Hematopoietic multipotent progenitor cell treated with erythropoietin and hydrocortisone succinate and interleukin-3 and kit ligand, for 6 days (in vitro differentiated cells): ENCODE measurements at places on chromosomes 5 and 9.

- DNase-seq, result no peak
Measured at GRCh38 chr5:166992874-166993722, 1298.3 kb upstream of the WWC1 start.

- peak; percentile 8 for DNase-seq
Measured at GRCh38 chr9:20989923-20990341, 41.5 kb downstream of the HACD4 start.

- DNase-seq, result no peak
Measured at GRCh38 chr5:176875783-176876505, 23.2 kb downstream of the HK3 start.

GRCh38 chr5:34899066-34899465 is 16.2 kb downstream of the RAD1 start:
- no peak for DNase-seq

DNA sequence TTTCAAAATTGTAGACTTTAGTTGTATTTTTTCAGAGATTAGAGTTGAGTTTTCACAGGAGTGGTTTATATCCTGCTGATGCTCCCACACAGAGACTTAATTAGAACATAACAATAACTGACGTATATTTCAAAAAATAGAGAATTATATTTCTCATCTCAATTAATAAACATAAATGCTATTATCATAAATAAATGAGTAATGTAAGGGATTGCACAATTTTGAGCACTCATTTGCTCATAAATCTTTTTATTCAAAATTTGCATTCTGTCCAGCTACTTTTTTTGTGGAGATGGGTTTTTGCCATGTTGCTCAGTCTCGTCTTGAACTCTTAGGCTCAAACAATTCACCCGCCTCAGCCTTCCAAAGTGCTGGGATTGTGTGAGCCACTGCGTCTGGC is 515.7 kb upstream of the RORB start:
- no peak for DNase-seq

GRCh38 chr5:141637123-141637766 is 448 bp downstream of the RELL2 start:
- peak; percentile 57 for DNase-seq

DNA sequence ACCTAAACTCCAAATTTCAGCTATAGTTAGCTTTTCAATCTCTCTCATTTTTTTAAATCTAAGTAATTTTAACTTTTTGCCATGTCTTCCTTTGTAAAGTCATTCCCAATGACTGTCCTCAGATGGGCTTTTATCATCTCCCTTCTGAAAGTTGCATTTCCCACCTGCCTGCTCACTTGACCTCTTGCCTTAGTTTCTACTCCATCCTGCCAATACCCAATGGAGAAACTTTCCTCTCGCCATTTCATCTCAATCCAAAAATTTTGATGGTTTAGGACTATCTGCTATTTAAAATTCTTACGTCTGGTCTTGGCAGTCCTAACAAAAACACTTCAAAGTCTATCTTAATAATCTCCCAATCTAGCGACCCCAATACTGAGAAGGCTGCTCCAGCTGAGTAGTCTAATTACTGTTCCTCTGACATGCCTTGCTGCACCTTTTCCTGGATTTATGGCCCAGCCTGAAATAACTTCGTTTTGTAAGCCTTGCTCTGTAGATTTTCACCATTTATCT is 231.3 kb downstream of the PRR16 start:
- no peak for DNase-seq

DNA sequence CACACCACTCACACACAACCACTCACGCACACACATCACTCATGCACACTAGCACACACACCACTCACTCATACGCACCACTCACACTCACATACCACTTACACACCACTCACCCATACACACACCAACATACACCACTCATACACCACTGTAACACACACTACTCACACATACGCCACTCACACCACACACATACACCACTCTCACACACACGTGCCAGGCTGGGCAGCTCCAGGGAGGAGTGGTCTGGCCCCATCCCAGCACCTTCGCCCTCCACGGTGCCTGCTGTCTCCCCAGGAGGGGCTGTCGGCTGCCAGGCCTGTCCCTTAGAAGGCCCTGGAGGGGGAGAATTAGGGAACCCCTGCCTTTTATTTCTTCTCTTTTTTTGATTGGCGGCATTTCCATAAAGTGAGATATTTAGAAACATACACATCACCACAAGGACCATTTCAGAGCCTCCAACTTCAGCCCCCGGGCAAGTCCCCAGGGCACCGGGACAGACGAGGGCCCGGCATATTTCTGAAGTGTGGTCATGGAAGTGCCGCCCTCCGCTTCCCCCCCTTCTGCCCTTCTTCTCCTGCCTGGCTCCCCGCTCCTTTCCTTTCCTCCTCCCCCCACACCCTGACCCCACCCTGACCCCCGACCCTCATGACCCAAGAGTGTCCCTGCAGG is 6.3 kb upstream of the ASB6 start:
- no peak for DNase-seq

DNA sequence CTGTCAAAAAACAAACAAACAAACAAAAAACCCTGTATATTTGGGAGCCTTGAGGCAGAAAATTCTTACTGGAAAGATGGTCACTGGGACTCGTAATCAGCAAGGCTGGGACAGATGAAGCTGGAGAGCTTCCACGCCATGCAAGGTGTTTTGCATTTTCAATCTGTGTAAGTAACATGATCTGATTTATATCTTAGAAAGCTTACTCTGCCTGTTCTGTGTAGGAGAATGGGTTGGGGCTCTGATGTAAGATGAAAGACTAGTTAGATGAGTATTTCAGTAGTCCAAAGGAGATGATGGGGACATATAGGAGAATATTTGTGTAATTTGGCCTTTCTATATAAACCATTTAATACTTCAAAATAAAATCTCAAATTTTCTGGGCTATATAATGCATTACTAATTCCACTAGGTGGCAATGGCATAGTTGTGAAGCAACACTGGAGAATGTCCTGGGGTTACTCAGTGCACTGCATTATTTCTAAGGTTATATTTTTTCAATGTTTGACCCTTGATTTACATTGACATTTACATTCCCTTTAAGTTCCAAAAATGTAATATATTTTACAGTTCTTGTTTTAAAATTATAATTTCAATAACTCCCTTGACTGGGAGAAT is 21.9 kb upstream of the FSD1L start:
- DNase-seq, result peak; percentile 67

- no peak for DNase-seq
Measured at GRCh38 chr5:162591724-162592123, 524.2 kb downstream of the GABRG2 start.

DNA sequence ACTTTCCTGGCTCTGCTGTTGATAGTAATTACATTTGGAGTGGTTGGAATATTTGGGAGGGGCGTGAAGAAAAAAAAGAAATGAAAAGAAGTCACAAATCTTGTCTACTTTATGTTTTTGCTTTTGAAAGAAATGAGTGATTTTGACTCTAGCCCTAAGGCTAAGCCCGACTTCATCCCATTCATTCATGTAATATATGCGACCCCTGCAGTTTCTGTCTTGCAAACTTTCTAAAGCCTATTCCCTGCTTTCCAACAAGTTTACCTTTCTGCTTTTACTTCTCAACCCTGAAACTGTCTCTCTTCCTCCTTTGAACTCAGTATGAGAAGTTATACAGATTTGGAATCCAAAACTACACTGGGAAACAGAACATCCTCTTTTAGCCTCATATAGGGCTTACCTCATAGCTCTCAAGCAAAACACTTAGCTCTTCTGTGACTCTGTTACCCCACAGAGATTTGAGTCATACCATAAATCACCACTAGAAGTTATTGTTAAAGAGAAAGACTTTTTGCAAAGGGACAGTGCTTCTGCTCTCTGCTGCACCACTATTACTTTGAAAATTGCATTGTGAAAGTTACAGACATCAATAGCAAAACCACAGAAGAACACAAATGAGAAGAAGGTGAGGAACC is 1.6 kb downstream of the CFAP95 start:
- DNase-seq, result peak; percentile 21

DNA sequence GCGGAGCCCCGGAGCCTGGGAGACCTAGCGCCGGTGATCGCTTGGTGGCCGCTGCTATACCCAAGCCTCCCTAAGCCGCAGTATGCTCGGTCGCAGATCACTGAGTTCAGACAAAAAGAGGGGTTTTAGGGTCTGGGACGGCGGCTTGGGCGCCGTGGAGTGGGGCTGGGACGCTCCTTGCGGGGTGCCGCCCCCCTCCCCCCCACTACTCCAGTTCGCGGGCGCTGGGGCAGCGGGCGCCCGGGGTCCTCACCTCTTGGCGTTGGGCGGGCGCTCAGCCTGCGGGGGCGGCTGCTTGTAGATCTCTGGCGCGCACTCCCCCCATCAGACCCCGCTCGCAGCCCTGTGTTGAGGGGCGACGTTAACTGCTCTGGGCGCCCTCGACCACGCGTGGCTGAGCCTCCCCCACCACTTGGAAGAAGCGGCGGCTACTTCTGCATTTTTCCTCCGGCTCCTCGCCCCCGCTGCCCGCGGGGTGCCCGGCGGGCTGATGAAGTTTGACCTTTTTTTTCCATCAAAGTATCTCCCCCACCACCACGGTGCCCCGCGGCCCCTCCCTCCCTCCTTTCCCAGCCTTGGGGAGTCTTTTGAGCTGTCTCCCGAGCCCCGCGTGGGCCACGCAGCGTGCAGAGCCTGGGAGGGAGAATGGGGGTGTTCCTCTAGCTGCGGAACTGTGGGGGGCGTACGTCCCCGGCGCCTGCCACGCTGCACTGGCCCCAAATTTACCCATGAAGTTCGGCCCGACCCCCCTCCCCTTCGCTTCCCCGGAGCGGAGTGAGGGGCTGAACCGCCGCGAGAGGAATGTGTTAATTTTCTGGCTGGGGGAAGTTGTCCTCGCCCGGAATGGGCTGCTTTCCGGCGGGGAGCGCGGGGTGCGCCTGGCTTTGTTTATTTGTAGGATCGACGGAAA is 1.2 kb downstream of the CXXC5 start:
- DNase-seq, result peak; percentile 64

DNA sequence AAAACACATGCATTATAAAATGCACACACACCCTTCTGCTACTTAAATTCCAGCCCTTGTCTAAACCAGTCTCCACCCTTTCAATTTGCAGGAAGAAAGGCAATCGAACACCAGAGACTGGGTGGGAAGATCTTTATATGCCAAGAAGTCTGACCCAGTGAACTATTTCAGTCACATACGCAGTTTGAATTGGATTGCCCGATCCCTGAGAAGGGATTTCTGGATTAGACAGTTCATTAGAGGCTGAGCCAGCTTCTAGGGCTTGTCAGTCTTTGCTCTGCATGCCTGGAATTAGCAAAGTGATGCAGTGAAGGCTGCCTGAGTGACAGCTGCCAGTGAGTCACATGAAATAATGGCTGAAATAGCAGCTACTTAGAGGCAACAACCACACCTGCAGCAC is 159.9 kb downstream of the PPP2R2B start:
- DNase-seq, result no peak

DNA sequence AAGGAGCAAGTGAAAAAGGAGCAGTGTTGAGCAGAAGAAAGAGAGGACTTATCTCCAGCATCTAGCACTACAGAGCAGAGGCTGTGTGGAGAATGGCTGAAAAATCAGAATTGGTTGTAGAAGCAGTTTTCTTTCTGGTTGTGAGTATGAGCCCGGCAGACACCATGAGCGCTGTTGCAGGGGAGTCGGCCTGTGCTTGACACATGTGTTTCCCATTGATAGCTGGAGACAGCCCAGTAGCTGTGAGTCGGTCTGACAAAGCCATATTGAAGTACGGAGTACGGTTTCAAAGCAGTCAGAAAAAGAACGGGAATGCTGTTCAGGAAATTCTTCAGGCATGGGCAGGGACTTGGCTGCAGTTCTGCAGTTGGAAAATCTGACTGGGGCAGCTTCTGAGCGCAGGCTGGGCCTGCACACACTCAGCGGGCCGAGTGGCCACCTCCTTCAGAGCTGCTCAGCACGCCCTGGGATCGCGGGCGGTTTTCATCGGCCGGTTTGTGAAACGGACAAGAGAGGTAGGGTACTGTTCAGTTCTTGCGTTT is at the start of gene SGCD:
SGCD (plus strand) TSS at position 447 of the 542 bp plus-strand sequence.
- DNase-seq, result no peak

GRCh38 chr9:70816316-70816715 is 305.1 kb downstream of the TRPM3 start:
- no peak for DNase-seq
